ENCODE measurements at places on chromosomes 13 and 19.
A peak's percentile ranks its signal among the peaks of the same experiment; 100 is the strongest.

DNA sequence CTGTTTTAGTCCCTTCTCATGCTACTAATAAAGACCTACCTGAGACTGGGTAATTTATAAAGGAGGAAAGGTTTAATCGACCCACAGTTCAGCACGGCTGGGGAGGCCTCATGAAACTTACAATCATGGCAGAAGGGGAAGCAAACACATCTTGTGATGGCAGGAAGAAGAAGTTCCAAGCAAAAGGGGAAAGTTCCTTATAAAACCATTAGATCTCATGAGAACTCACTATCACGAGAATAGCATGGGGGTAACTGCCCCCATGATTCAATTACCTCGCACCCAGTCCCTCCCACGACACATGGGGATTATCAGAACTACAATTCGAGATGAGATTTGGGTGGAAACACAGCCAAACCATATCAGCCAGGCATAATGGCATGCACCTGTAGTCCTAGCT is 13.0 kb upstream of the STRN4 start:
- no peak for DNase-seq

DNA sequence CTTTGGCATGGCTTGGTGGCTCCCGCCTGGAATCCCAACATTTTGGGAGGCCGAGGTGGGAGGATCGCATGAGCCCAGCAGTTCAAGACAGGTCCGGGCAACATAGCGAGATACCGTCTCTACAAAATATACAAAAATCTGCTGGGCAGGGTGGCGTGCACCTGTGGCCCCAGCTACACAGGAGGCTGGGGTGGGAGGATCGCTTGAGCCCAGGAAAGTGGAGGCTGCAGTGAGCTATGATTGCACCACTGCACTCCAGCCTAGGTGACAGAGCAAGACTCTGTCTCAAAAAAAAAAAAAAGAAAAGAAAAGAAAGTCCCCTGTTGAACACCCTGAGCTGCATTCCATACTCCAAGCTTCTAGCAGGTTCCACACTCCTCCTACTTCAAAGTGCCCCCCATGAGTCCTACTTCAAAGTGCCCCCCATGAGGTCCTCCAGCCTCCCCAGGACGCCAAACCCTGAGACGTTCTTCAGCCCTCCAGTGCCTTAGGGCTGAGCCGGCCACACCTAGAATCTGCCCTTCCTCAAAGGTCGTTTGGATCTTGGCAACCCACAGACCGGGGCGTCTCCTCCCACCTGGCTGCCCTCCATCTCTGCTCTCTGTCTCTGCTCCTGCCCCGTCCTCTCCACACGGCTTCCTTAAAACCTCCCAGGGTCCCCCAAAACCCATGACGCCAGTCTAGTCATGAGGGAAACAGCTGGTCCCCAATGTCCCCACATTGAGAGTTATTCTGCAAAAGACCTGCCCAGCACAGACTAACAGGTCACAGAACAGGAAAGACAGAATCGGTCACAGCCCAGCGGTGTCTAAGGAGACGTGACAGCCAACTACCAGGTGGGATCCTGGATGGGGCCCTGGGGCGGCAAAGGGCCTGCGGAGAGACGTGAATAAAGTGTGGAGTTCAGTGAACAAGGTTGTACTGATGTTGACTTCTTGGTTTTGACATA is 4.8 kb downstream of the TJP3 start:
- DNase-seq = no peak

DNA sequence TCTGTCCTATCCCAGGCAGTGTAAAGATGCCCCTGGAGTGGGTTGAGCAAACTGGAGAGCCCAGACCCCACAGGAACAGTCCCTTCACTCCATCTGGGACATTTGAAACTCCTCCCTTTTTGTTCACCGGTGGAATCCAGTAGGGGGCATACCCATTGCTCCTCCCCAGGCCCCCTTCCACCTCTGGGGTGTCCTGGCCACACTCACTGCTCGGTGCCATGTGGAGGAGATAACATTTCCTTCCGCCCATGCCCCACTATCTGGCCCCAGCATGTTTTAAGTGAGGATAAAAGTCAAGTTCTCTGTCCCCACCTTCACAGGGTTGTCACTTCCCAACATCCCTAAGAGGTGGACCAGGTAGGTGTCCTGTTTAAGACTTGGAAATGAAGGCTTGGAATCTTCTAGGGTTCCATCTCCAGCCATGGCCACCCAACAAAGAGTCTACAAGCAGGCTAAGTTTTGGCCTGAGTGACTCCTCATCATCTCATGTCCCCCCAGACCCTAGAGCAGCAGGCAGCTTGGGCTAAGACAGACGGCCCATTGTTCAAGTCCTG is 9.3 kb downstream of the ZNF526 start:
- DNase-seq = no peak

DNA sequence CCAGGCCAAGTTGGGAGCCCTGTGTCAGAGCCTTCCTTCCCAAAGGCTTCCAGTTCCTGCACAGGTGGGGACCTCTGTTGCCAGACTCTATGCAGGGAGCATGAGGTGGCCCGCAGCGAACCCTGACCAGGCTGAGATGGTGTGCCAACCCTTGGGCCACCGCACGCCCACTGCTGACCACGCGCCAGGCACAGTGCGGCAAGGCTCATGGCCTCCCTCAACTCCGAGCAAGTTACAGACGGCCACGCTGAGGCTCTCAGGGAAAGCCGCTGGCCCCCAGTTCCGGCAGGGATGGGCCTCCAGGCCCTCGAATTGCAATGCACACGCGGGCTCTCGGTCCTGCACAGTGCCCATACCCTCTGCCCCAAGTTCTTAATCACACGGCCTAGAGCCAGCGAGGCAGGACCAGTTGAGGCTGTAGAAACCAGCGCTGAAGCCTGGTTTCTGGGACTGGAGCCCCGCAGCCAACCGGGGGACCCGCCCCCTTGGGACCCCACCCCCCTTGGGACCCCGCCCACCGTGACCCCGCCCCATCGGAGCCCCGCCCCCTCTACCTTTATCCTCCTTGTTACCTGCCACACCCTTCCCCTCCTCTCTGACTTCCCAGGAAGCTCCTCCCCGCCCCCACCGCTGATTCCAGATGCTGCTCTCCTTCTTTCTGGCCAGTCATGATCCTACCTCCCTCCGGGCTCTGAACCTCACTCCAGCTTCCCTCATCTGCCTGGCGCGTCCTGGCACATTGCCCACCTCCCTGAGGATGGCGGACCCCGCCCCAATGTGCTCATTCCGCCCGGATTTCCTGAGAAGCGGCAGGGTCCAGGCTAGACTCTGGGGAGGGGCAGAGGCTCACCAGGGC is 6.0 kb downstream of the PEX11G start:
- no peak for DNase-seq

DNA sequence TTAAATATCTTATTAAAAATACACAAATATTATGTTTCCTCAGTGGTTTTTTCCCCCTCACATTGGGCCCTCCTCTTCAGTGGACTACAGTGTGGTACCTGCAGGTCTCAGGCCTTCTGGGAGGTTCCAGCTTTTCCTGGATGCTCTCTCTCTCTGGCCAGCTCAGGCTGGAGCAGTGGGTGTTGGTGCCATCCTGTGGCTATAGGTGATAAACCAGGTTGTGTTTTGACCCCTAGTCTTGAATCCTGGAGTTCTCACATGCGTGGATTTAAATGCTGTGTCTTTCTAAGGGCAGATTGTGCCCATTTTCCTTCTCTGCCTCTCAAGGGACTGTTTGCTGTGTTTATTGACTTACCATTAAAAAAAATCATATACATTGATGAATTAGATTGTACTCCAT is 41.2 kb upstream of the ZNF527 start:
- no peak for DNase-seq

- DNase-seq = no peak
Measured at GRCh38 chr19:40673397-40673796, 17.1 kb downstream of the NUMBL start.

- no peak for DNase-seq
Measured at GRCh38 chr19:16207063-16207462, 9.4 kb downstream of the AP1M1 start.

- no peak for DNase-seq
Measured at GRCh38 chr13:51041126-51041525, 69.9 kb downstream of the C13orf42 start.

GRCh38 chr19:50020481-50020880 is 4.7 kb downstream of the VRK3 start:
- DNase-seq = no peak

GRCh38 chr19:34428549-34429285 is 536 bp downstream of the UBA2 start:
- peak; percentile 20 for DNase-seq

GRCh38 chr13:25932365-25932764 is 119.5 kb downstream of the SHISA2 start:
- DNase-seq = no peak

DNA sequence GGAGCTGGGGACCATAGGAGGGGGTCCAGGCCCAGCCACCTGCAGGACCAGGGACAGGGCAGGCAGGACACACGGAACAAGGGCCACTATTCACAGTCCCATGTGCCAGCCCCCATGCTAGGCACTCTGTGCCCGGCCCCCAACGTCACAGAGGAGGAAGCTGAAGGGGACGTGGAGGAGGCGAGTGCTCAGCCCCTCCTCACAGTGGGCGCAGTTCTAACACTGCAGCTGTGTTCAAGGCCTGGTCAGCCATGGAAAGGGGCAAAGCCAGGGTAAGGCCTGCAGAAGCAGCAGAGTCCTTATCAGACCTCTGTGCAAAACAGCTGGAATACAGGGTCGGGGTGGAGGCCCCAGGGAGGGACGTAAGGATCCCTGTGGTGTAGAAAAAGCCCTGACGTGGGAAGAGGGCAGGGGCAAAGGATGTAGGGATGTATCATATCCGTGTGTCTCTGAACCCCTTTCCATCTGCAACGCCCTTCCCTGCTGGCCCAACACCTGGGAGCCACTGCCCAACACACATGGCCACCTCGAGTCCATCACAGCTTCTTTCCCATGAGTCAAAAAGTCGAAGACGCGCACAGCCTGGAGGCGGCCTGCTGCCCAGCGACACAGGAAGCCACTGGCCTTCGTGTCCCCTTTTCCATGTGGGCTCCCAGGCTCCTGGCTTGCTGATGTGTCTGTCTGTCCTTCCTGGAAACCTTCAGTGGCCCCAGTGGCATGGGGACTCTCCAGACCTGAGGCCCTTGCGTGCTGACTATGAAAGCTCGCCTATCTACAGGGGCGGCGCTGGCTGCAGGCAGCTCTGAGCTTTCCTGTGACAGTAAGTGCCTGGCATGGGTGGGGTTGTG is 28.0 kb downstream of the SH3GL1 start:
- no peak for DNase-seq

- no peak for DNase-seq
Measured at GRCh38 chr19:38062959-38063761, 156.2 kb downstream of the SIPA1L3 start.

DNA sequence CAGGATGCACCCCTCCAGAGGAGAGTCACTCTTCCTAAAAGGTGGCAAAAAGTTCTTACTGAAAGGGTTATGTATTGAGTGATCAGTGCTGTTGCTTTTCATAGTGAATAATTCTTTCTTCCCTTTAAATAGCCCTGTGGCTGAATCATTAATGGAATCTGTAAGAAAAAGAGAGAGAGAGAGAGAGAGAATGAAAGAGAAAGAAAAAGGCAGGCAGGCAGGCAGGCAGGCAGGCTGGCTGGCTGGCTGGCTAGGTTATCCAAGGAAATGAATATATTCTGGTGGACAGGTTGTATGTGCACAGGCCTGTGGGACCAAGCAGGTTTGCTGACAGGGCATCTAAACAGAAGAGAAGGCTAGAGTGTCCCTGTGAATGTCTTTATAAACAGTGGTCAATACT is 100.5 kb downstream of the DLEU7 start:
- DNase-seq = no peak

GRCh38 chr19:3760871-3761361 is 576 bp downstream of the APBA3 start:
- DNase-seq = no peak

- no peak for DNase-seq
Measured at GRCh38 chr13:32824675-32825074, 191.5 kb upstream of the KL start.

DNA sequence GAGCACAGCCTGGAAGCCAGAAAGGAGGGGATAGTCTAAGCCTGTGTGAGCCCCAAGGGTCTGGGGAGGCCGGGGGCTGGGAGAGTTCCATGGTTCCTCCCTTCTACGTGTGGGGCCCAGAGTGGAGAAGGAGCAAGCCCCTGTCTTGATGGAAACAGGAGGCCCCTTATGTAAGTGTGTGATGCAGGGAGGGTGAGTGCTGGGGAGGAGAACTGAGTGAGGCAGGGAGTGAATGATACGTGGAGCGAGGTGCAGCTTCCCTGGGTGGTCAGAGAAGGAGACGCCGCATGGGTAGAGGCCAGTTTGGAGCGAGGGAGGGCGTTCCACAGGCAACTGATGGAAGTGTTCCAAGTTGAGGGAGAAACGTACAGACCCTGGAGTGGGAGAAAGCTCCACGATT is 16.0 kb downstream of the MAG start:
- DNase-seq = no peak

DNA sequence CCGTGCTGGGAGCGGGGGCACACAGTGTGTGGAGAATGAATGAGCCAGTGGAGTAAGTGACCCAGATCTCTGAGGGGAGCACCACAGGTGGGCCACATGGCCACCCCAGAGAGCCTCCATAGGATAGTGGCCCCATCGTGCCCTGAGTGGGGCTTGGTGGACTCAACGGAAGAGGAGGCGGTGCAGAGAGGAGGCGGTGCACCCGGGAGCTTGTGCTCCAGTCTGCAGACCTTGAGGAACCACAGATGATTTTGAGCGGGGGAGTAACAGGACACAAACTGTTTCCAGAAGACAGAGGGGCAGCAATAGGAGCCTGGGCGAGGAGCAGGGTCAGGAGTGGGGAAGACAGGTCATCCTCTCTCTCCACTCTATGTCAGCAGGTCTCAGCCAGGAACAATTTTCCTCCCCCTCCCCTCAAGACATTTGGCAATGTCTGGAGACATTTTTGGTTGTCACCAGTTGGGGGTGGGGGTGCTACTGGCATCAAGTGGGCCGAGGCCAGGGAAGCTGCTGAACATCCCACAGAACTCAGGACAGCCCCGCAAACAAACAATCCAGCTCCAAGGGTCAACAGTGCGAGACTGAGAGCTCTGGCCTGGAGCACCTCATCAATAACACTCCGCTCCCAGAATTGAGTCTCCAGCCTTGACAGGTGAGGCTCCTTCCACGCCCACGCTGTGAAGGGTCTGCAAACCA is 182.2 kb downstream of the USP12 start:
- no peak for DNase-seq

DNA sequence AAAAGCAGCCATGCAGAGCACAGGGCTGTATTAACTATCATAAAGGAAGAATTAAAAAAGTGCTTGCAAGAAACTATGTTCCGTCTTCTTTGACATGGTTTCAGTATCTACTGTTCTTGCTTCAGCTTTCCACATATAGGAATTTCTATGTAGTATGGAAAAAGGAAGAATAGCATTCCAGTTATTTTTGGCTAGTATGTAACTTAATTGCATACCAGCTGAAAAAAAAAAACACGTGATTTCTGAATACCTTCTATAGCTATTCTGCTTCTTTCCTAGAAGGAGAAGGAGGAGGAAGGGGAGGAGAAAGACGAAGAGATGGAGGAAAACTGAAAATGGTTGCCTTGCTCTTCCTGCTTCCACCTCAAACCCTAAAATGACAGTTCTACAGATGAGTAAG is 619.0 kb downstream of the KCTD12 start:
- DNase-seq = no peak

GRCh38 chr19:10010247-10010691 is at the start of gene COL5A3:
Gene COL5A3, minus strand, starts transcription at chr19:10010504. Its CDS starts 119 bp downstream, at chr19:10010385.
- no peak for DNase-seq

Data from stimulated activated CD8-positive, alpha-beta memory T cell treated with anti-CD3 and anti-CD28 coated beads, Interleukin-15, amount 100 ng/mL, for 24 hours (primary cell).